ENCODE measurements at places on chromosomes 7 and 10.
A peak's percentile ranks its signal among the peaks of the same experiment; 100 is the strongest.

DNA sequence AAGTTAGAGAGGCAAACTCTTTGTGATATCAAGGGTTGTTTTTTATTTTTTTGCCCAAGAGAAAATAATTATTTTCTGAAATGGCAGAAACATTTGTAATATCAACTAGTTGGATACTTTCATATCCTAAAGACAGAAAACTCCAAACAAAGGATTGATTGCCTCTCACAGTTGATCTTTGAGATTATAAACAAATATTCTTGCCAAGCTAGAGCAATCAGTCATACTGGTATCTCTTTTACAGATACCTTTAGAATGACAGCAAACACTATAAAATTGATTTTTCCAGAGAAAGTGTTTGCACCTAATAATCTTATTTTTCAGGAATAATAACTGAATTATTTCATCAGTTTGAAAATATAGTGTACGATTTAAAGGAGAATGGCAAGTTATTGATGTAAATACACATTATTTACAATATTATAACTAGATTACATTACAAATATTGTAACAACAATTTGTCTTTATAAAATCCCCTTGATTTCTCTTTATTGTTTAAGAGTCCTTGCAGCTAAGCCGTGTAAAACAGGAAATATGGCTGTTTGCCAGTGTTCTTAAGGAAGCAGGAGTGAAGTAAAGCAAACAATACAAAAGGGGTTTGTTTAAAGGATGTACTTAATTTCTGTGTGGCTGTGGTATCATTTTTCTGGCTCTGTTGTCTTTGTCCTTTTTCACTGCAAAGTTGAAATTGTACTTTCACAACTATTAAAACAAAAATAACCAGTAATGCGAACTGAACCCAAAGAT is 58.4 kb downstream of the MAPK8 start:
- no peak for DNase-seq

GRCh38 chr7:93559639-93560491 is 14.7 kb downstream of the CALCR start:
- no peak for DNase-seq

DNA sequence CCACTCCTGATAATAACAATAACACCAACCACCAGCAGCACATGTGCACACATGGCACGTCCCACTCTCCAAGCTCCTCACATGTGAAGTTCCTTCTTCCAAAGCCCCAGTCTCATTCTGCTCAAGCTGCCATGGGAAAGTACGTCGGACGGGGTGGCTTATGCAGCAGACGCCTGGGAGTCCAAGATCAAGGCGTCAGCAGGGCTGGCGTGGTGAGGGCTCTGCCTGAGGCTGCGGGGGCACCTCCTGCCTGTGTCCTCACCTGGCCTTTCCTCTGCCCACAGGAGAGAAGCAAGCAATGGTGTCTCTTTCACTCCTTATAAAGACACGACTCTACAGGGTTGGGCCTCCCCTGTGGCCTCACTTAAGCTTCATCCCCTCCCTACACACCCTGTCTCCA is 68.8 kb upstream of the INSIG1 start:
- DNase-seq = no peak

GRCh38 chr10:103241262-103242011 is 4.2 kb upstream of the RPEL1 start:
- peak; percentile 23 for DNase-seq

GRCh38 chr7:99674995-99675742 is 4.6 kb downstream of the CYP3A5 start:
- no peak for DNase-seq

GRCh38 chr10:97076781-97077180 is 109.0 kb downstream of the SLIT1 start:
- DNase-seq = no peak

DNA sequence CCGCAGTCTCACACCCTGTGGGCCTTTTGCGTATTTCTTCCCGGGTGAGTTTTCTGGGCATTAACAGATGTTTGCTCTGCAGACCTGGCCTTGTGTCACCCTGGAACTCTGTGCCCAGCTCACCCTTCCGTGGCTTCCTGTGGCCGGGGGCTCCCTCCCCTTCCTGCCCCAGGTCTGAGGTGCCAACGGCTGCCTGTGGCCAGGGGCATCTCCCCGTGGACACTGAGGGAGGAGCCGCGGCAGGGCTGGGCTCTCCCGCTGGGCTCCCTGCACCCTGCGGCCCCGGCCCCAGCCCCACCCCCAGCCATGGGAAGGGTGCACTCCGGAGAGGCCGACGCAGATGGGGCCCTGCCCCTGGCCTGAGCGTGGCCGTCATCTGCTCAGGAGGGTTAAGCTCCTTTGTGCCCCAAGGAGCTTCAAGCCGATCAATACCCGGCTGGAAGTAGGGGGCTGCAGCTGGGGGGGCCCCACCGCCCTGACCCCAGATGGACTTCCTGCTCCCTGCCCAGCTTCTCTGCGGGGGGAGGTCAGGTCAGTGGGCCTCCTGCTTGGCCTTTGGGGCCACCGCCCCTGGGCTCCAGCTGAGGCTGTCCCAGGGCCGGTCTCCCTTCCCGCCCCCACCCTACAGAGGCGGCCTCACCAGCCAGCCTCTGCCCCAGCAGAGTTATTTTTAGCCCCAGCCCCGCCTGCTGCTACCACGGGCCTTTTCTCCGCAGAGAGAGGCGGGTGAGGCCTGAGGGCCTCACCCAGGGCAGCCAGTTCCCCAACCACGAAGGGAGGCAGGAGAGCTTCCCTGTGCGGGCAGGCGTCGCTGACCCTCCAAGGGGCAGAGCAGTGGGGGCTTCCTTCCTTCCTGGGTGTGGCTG is 24.2 kb downstream of the PWWP2B start:
- DNase-seq = peak; percentile 30

GRCh38 chr7:47944536-47945260 is 3.6 kb downstream of the PKD1L1 start:
- no peak for DNase-seq

DNA sequence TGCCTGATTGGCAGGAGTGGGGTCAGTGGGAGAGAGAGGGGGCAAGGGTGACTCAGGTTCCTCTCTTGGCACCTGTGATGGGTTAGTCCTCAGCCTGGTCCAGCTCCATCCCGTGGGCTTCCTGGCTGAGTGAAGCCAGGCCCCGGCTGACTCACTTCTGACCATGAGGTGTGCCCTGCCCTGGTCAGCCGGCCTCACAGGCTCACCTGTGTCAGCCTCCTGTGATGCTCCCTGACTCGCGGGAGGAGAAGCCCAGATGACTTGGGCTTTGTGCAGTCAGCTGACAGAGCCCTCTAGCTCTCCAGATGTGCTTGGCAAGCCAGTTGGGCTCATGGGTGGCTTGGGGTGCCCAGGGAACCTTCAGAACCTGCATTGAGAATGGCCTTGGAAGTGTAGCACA is 16.0 kb upstream of the PPIF start:
- no peak for DNase-seq

DNA sequence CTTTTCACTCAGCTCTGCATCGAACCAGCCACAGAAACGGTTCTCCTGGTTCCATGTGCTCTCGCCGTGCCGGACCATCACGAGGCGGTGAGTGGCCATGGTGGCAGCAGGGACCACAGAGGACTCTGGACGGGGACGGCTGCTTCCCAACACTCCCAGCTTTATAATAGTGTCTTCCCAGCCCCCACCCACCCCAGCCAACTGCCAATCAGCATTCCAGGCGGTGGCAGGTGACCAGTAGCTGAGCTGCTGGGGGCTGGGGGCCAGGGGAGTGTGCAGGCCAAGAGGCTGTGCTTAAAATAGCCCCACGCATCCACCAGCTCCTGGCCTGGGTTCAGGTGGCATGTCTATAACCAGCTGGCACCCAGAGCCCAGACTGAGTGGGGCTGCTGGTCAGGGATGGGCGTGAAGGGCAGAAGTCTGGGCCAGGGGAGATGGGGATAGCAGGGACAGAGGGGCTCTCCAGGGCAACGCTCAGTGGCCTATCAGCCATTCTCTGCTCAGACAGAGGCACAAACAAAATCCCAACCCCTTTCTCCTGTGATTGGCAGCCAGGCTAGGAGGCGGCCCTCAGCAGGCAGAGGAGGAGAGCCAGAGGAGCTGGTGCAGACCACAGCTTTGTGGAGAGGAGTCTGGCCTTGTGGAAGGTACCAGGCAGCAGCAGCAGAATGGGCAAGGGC is at the start of gene PGAM2:
Gene PGAM2 (minus strand): TSS at position 137 of the 680 bp plus-strand sequence. CDS start 38 bp downstream, at position 99.
- DNase-seq = peak; percentile 82

- peak; percentile 29 for DNase-seq
Observed at GRCh38 chr10:112832361-112832878, 117.6 kb upstream of the TCF7L2 start.

- no peak for DNase-seq
Observed at GRCh38 chr7:157519798-157520244, 183.0 kb downstream of the DNAJB6 start.

DNA sequence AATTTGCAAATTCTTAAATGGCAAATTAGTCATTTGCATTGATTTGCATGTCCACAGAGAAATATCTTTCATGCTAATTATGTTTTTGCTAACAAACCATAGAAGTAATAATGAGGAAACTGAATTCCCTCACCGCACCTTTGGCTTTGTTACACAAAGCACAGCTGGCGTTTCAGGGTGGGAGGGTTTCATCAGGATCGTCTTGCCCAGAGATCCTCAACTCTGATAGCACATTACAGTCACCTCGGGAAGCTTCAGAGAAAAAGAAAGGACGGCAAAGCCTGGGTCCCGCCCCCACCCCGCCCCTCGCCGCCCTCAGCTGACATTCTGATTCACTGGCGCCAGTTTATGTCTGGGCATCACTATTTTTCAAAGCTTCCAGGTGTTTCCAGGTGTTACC is 119.4 kb downstream of the PTPRN2 start:
- DNase-seq = peak; percentile 49

GRCh38 chr7:7773334-7774309 is 55.2 kb upstream of the RPA3 start:
- no peak for DNase-seq

- no peak for DNase-seq
Observed at GRCh38 chr10:44807451-44807850, 103.7 kb upstream of the TMEM72 start.
